Globus pallidus (tissue), 1 donor: ENCODE measurements at places on chromosomes 4 and X.

- DNase-seq: no peak
Observed at GRCh38 chr4:38466401-38466800, 197.6 kb upstream of the KLF3 start.

DNA sequence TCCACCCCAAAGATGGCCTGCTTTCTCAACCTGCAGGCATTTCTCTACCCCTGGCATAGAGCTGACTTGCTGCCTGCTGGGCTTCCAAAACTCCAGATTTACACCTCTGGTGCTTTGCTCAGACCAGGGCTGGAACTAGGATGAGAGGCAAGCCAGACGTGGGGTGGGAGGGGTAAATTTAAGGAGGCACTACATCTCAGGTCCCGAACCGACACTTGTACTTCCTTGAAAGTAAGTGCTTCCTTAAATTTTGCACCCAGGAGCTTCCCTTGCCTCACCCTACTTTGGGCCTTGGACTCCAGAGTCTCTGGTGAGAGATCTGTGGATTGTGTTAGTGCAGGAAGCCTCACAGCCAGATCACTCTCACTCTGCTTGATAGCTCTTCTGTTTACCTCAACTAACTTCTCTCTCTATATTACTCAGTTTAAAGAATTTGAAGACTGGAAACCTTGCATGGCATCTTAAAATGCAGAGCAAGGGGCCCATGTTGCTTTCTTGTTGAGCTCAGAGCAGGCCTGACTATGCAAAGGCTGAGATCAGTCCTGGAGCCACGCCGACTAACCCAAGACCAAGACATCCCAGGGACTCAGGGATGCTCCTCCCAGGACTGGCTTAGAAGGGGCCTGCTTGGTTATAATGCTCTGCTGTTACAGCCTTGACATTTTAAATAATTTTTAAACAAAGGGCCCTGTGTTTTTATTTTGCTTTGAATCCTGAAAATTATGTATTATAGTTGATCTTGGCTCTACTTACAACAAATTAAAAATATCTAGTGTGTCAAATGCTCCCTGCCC lies 145.0 kb upstream of the LEF1 start:
- DNase-seq: no peak

DNA sequence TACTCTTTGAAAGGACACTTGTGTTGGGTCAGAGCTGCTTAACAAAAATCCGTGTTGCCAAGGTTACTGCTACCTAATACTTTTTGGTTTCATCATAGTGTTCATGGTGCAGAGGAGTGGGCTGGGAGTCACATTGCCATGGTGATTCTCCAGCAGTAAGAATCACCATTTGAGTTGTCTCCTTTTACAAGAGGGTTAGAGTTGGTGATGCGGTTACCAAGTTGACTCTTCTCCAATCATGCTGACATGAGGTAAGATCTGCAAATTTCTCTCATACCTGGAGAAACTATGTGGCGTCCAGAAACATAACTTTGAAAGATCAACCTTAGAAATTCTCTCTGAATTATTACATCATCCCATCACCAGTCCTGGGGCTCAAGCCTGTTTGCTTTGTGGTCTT lies 242.9 kb upstream of the CNKSR2 start:
- DNase-seq: no peak

GRCh38 chr4:106762666-106763443 lies 273.3 kb downstream of the DKK2 start:
- peak; percentile 6 for DNase-seq

- no peak for DNase-seq
Observed at GRCh38 chr4:163195247-163195765, 28.6 kb upstream of the NAF1 start.

DNA sequence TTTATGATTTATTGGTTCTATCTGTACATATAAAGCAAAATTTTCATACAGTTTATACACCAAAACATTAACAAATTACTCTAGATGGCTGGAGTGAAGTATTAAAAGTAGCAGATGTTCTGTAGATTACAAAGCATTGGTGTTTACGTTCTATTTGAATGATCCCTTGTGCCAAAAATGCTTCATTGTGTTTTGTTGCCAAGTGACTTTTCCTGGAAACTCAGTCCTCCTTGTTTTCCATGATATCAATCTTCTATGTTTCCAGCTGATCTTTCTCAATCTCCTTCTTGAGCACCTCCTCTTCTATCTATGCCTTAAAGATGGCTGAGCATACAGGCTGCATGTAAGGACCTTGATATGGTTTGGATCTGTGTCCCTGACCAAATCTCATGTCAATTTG lies 263.6 kb upstream of the CTSO start:
- no peak for DNase-seq

DNA sequence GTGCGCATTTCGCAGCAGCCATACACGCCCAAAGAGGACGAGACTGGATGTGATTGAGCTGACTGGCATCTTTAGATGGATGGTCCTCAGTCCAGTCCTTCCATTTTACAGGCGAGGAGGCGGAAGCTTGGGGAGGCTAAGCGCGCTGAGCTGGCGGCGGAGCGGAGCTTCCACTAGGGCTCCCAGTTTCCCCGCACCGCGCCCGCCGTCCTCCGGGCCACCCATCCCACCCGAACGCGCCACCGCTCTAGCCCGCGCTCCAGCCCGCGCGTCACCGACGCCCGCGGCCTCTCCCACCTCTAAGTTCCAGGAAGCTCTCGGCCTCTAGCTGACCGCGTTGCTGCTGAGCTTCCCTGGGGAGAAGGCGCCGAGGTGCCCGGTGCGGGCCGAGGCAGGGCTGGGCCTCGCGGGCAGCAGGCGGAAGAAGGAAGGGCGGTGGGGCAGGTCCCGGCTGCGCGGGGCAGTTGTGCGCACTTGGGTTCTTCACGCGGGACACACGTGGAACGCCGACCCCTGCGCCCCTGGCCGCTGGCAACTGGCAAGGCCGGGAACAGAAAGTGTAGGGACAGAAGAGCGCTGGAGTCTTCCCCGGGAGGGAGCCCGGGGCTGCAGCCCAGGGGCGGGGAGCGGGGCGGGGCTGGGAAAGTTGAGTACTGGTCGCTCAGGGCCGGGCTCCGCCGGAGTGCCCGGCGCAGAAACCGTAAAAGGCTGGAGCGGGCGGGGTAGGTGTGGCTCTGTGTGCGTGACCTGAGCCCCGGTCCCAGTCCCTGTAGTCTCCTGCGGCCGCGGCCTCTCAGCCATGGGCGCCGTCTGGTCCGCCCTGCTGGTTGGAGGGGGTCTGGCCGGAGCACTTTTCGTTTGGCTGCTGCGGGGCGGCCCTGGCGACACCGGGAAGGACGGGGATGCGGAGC lies at the start of gene STBD1:
Gene STBD1, plus strand, starts transcription at position 763 of the 911 bp plus-strand sequence. Its CDS starts 37 bp downstream, at position 800.
- peak; percentile 26 for DNase-seq

- no peak for DNase-seq
Observed at GRCh38 chr4:131316086-131316485, 1833.0 kb upstream of the PCDH10 start.

DNA sequence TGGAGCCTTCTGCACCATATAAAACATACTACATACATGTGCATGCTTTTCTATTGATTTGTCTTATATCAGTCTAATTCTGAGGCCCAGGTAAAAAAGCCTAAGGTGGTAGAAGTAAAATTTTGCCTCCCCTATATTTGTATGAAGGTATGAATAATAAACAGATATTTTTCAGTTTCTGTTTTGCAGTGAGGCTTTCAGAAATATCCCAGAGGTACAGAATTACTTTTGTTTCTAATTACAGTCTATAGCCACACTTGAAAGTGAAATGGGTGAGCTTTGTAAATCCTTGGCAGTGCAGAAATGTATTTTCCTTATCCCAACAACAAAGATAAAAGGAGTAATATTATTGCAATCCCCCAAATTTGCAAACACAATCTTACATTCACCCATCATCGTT lies 59.5 kb downstream of the DDX60 start:
- no peak for DNase-seq

DNA sequence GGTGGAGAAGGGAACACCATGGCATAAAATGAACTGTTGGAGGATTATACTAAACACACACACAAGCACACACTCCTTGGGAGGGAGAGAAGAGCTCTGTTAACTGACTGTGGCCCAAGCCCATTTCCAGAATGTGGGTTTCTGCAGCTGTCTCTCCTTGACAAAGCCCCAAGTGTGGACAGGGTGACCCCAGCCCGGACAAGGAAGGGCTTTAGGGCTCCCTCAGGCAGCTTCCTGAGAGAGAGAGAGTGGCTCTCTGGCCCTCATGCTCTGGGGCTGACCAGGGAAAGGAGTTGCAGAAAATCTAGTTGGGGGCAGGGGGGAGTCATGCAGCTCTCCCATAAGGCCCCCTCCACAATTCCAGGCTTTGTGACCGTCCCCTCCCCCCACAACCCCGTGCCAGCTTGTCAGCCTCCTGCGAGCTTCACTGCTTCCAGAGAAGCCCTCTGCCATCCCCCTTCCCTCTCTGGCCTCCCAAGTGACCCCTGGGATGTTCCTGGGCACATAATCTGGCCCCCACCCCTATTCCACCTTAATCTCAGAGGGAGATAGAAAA lies 590 bp downstream of the ARHGEF9 start:
- peak; percentile 2 for DNase-seq

DNA sequence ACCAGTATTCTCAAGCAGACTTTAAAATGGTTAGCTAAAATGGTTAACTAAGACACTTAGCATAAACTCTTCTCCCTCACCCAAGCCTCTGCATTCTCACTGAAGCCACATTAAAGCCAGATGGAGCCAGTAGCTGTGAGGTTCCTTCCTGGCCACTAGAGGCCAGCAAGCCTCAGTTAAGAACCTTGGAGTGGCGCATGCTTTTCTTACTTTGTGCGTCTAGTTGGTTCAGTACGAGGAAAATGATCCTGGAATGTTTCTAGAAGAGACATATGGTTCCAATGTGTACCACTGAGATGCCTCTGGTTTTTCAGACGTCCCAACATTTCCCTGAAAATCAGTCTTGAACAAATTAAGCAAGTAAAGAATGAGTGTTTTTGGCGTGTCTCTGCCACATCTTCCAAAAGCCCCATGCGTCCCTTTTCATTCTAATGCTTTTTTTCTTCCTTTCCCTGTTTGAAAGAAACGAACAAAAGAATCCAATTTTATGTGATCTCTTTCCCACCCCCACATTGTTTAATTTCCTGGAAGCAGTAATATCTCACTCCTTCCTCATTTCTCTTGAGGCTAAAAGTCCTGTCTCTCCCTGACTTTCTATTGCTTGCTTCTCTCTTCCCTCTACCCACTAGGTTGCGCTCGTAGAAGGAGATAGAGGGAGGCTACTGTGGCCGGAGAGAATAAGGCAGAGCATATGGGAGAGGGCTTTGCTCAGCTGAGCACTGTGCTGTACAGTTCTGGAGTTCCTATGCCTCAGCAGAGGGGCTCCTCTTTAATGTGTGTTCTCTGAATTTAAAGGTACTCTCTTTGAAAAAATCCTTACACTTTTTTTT lies 82.9 kb upstream of the TAB3 start:
- peak; percentile 0 for DNase-seq

GRCh38 chrX:25141684-25142083 lies 125.9 kb upstream of the ARX start:
- no peak for DNase-seq
